Effector memory CD4-positive, alpha-beta T cell (primary cell): ENCODE measurements at places on chromosomes 7 and 10.

- no peak for DNase-seq
Observed at GRCh38 chr10:103781329-103782061, 73.9 kb downstream of the SH3PXD2A start.

DNA sequence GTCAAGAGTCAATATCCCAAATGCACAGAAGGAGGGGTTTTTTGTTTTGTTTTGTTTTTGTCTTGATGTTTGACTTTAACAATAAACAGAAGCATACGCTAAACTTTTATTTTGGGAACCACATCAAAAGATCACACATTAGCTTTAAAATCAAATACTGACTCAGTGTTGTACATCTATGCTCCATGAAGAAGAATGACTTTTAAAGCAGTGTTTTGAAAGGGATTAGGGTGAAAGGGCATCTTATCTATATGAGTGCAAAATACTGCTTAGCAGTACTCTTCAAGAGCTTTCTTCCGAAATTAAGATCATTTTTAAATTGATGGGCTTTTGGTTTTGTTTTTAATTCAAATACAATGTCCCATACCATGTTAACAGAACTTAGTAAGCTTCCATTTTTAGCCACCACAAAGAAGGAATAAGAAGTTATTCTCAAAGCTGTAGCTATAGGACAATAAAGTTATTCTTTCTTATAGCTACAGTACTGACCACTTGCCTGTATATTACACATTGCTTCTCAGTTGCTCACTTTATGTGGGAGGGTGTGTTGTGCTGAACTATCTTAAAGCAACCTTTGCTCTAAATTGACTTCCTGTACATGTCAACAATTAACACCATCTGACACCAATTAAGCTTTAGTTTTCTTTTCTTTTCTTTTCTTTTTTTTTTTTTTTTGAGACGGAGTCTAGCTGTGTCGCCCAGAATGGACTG, 144.3 kb upstream of the KAT6B start:
- DNase-seq, result no peak

DNA sequence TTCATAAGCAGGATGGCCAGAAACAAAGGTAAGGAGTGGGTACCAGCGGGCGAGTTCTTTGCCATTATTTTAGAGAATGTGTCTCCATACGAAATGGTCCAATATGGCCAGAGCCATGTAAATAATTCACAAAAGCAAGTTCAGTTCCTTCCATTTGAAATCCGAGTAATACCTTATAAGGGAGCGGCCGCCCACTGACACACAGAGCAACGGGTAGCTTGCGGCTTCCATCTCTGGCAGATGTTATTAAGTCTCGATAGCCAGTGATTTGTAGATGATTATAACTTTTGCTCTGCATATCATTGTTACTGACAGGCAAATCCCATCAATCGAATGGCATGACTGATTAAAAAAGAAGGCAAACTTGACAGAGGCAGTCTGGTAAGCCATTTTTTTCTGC, 63.2 kb downstream of the GFRA1 start:
- DNase-seq, result no peak

GRCh38 chr7:33485747-33486493, 356.6 kb downstream of the BBS9 start:
- no peak for DNase-seq

DNA sequence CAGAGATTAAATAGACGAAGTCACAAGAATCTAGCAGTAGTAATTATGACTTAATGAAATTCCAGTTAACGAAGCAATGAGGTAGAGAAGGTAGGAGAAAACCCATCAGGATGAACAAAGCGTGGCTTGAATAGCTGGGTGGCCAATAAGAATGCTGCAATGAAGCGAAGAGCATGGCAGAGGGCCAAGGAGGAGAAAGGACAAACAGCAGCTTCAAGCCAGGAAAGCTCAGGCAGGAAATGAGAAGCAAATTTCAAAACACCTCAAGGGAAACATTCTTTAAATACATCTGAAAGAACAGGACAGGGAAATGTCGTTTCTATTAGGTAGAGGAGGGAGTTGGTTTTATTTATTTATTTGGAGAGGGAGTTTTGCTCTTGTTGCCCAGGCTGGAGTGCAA, 122.5 kb downstream of the KIAA1217 start:
- no peak for DNase-seq

- no peak for DNase-seq
Observed at GRCh38 chr7:29276199-29276598, 81.6 kb downstream of the CHN2 start.

DNA sequence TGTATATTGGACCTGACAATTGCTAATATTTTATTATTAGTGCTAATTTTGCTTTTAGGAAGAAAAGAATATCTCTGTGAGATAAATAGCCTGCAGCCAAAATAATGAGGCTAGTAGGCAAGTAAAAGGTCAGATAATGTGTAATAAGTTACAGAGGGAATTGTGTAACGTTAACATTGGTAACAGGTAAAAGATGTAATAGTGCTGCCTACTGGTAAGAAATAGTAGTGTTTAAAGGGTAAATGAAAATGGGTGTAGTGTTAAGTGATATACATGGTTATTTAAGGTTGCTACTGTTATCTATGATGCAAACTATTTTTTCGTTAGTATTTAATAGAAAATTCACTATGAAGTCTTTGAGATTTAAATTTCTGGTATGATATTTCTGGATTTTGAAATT, 9.2 kb upstream of the FOXP2 start:
- DNase-seq, result no peak

- DNase-seq, result no peak
Observed at GRCh38 chr10:117780411-117780810, 237.9 kb downstream of the EMX2 start.

DNA sequence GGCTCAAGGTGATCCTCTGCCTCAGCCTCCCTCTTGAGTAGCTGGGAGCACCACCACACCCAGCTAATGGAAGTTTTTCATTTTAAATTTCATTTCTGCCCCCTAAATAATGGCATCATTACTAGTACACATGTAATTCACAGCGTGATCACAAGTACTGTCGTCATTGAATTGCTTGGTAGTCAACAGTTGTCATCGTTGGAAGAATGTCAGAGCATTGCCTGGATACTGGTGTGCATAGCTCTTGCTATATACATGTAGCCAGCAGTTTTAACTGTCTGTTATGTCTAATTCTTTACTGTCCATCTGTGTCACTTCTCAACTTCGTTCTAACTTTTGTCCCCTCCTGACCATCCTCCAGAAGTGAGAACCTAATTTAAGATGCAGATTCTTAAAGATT, 62.1 kb downstream of the CRPPA start:
- no peak for DNase-seq

DNA sequence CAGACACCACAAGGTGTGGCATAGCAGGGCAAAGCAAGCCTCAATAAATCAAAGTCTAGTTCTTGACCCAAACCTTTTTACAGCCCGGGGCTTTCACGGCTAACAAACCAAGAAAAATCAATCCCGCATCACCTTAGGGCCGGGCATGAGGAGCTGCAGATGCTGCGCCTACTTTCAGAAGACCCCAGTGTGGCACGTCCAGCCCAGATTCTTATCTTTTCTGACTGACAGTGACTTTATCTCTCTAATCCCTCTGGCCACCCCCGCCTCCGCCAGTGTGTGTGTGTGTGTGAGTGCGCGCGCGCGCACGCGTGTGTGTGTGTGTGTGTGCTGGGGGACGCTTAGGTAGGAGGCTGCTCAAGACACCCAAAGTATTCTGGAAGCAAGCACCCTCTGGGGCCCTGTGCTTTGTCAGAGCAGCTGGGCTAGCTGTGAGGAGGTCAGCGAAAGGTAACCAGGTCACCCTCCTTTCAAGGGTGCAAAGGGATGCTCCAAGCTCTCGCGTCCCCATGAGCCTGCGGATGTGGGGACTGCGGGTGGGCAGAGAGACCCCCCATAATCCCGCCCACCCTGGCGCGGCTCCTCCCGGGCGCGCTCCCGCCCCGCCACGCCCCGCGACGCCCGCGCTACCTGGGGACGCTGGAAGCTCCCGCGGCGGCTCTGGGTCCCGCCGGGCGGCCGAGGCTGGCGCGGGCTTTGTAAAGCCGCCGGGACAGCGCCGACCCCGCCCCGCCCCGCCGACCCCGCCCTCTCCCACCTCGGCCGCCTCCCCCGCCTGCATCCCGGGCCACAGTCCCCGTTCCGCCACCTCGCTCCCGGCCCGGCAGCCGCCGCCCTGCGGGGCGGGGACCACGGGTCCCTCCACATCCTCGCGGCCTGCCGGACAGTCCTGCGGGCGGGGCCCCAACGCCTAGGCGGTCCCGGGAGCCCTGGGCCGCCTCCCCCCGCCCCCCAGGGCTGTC, 57.1 kb upstream of the RHOBTB1 start:
- DNase-seq, result no peak

DNA sequence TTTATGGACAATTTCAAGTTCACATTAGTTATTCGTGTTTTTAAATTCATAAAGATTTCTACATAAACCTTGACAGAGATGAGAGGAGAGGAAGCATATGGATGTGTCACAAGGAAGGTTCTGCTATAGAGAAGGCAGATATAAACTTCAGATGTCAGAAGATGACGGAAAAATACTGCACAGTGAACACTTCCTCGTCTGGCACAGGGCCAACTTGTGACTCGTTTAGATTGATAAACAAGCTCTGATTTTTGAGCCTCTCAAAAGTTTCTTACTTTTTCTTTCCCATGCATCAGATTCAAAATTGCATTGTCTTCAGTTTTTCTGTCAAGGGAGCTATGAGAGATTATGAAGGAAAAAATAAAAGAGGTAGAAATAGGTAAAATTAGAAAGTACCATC, 156.4 kb upstream of the MINDY3 start:
- no peak for DNase-seq

DNA sequence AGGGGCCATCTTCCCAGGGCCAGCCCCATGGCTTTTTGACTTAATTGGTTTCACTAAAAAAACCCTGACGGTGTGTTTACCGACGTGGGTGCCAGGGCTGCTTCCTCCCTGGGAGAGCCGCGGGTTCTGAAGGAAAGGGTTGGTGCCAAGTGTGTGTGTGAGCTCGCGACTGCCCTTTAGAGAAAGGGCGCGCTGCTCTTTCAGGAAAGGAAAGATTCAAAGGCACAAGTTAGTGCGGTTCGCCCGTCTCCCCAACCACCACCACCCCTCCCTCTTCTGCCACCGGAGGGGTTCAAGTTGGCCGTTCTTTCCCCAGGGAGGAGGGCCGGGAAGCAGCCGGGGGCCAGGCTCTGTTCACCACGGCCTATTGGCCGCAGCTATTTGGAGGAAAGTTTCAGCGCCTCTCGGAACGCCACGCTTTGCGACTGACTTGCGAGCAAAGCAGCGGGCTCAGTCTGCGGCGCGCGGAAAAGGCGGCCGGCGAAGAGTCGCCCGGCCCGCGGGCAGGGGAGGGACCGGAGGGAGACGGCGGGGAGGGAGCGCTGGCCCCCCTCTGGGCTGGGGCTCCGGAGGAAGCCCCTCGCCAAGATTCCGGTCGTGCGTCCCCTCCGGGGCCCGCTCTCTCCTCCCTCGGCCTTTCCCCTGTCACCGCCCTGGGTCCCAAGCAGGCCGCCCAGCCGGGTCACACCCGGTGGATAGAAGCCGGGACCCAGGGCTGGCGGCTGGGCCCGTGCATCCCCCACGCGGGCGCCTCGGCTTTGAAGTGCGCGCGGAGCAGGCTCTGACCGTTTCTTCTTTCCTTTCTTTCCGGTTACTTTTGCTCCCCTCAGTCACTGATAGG, 165.9 kb upstream of the PPP1R3A start:
- DNase-seq, result no peak

DNA sequence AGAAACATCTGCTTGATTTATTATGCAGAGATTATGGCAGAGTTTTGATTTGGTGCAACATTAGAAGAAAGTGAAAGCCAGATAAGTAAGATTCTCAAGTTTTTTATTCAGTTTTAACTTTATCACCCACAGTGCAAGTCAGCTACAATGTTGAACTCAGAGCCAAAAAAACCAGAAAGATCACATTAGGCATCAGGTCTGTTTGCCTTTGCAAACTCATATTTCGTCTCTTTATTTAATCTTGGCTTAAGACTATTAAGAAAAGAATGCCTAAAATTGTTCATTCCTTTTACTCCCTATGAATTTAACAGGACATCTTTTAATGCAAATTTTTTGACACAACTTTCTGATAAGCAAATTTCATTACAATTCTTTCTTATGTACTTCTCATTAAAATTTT, 76.0 kb upstream of the TMEM26 start:
- DNase-seq, result no peak

DNA sequence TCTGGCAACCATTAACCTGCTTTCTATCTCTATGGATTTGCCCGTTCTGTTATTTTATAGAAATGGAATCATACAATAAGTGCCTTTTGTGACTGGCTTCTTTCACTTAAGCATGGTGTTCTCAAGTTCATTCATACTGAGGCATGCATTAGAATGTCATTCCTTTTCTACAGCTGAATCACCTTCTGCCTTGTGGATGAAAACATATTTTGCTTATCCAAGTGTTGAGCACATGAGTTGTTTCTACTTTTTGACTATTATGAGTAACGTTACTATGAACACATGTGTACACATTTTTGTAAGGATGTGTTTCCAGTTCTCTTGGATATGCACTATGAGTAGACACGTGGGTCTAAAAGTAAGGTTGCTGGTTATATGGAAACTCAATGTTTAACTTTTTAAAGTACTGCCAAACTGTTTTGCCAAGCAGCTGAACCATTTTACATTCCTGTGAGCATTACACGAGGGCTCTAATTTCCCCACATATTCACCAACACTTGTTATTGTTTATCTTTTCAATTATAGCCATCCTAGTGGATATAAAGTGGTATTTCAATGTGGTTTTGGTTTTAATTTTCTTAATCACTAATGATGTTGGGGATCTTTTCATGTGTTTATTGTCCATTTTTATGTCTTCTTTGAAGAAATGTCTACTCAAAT, 241.3 kb downstream of the FANK1 start:
- no peak for DNase-seq

GRCh38 chr10:80964179-80964578, 426.5 kb downstream of the SH2D4B start:
- no peak for DNase-seq

DNA sequence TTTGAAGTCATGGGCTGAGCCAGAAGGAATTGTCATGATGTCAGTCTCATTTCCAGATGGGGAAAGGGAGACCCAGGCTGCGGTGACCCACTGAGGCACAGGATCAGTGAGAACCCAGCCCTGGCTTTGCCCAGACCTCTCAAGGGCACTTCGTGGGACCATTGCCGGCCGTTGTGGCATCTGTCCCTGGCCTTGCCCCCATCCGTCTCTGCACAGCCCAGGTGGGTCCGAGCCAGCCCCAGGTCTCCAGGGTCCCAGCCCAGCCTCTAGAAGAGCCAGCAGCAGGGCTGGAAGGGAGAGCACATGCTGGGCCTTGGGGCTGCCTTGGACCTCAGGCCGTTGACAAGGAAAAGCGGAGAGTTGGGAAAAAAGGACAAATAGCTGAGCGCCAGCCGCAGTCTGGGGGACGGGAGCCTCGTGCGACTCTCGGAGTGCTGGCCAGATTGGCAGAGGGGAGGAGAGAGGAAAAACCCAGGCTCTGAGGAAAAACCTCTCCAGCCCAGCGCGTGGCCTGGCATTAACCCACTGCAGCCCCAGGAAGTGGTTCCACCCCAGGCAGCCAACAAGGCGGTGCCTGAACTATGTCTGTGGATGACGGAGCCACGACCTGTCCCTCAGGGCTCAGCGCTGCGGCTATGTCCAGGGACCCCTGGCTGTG, 30.2 kb downstream of the GRIFIN start:
- DNase-seq, result no peak

DNA sequence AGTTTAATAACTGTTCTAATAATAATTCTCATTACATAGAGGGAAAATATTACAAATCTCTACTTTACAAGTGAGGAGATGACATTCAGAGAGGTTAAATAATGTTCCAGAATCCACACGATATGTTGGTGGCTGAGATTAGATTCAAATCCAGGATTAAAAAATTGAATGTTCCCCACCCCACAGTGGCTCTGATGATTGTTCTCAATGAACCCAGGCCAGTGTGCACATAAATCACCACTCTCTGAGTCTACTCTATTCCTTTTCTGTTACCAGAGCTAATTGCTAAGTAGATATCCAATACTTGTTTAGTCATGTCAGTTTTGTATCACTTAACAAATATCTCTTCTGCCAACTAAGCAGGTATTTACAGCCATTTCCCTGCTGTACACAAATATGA, 281.0 kb downstream of the ABCA13 start:
- DNase-seq, result no peak
